Activated CD8-positive, alpha-beta T cell treated with anti-CD3 and anti-CD28 coated beads for 36 hours (primary cell): ENCODE measurements at places on chromosomes 6 and 20. TPM values are rescaled to one million over a fixed set of nuclear protein-coding genes. Genes with fewer than 3 reads are reported as not detected.
A peak's percentile ranks its signal among the peaks of the same experiment; 100 is the strongest.

GRCh38 chr20:64050261-64051032 lies 1.0 kb upstream of the SOX18 start:
- no peaks in the 10 kb centered on the region for H3K36me3 ChIP-seq
- no peak for DNase-seq
- H3K4me3 ChIP-seq: no peak overlapping the region
- peaks cover 51% of the 10 kb centered on the region for H3K27me3 ChIP-seq

- peak; percentile 57 for DNase-seq
- peaks cover 4% of the 10 kb centered on the region for H3K27me3 ChIP-seq
- H3K4me3 ChIP-seq: no peak overlapping the region
- no peaks in the 10 kb centered on the region for H3K36me3 ChIP-seq
- no peak overlapping the region for H3K27ac ChIP-seq
Observed at GRCh38 chr6:114108119-114109002, 137.4 kb upstream of the HDAC2 start.

Gene MATN4
- 1.2 TPM for total RNA-seq

Gene KCNS1
- total RNA-seq: 0.38 TPM

- H3K4me1 ChIP-seq: peaks cover 36% of the 10 kb centered on the region
- no peak overlapping the region for H3K27ac ChIP-seq
- no peak overlapping the region for H3K4me3 ChIP-seq
- DNase-seq: no peak
- H3K36me3 ChIP-seq: peaks cover 22% of the 10 kb centered on the region
Observed at GRCh38 chr6:8027965-8028651, 36.1 kb downstream of the BLOC1S5 start.

Gene LIME1
- total RNA-seq: 15.5 TPM

Gene FABP7
- not detected for total RNA-seq

Gene COL9A3
- not detected for total RNA-seq

- no peak overlapping the region for H3K27ac ChIP-seq
- H3K36me3 ChIP-seq: no peaks in the 10 kb centered on the region
- H3K4me3 ChIP-seq: no peak overlapping the region
- no peaks in the 10 kb centered on the region for H3K4me1 ChIP-seq
- H3K27me3 ChIP-seq: no peaks in the 10 kb centered on the region
- DNase-seq: no peak
Observed at GRCh38 chr6:83417880-83418663, 12.8 kb downstream of the ME1 start.

Gene TXNDC5
- total RNA-seq: 51.0 TPM

DNA sequence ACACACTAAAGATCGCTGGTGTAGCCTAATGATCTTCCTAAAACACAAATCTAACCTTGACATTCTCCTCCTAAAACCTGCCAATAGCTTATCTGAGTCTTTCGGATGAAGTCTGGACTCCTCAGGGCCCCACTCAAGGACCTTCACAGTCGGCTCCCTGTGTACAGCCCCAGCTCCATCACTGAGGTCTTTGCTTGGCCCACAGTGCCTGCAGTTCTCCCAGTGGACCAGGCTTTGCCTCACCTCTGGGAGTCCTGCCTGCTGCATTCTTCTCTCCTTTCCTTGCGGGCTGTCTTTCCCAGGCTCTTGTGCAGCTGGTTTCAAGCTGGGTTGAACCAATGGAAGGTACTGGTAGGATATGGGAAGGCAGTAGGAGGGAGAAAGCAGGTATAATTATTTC lies 122.6 kb upstream of the FERMT1 start:
- no peak overlapping the region for H3K27ac ChIP-seq
- no peak for DNase-seq
- H3K4me3 ChIP-seq: no peak overlapping the region
- H3K4me1 ChIP-seq: no peaks in the 10 kb centered on the region

DNA sequence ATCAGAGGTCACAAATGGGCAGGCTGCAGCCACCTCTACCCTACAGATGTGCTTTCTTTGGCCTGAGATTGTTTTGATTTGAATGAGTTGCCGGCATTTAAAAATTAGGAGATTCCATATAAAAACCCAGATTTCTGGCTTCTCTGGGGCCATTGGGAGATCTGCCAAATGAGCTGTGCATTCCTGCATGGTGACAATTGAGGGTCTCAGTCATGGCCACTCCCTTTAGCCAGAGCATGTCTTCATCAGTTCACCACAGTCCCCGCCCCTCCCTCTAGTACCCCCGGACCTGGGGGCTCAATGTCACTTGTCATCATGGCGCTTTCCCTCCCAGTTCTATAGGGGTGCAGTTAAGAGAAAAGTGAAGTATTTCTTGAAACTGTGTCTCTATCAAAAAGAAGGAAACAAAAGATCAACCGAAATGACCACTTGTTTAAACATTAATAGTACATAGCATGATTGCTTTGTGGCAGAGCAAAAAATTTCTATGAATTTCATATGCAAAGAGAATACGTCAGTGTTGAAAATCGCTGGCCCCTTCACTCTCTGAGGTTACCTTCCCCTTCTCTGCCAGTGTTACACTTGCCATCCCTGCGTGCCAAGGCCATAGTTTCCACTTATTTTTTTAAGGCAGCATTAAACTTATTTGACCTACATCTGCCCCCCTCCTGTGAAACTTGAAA lies 21.1 kb downstream of the EYA2 start:
- no peak overlapping the region for H3K4me3 ChIP-seq
- H3K36me3 ChIP-seq: no peaks in the 10 kb centered on the region
- no peak overlapping the region for H3K27ac ChIP-seq

GRCh38 chr20:58522666-58523065 lies 7.5 kb upstream of the APCDD1L start:
- H3K27me3 ChIP-seq: peaks cover 2% of the 10 kb centered on the region
- H3K27ac ChIP-seq: no peak overlapping the region
- no peaks in the 10 kb centered on the region for H3K36me3 ChIP-seq
- H3K4me3 ChIP-seq: no peak overlapping the region
- no peak for DNase-seq

GRCh38 chr6:36590237-36590636 lies 3.9 kb upstream of the SRSF3 start:
- H3K4me3 ChIP-seq: no peak overlapping the region
- H3K27ac ChIP-seq: no peak overlapping the region

DNA sequence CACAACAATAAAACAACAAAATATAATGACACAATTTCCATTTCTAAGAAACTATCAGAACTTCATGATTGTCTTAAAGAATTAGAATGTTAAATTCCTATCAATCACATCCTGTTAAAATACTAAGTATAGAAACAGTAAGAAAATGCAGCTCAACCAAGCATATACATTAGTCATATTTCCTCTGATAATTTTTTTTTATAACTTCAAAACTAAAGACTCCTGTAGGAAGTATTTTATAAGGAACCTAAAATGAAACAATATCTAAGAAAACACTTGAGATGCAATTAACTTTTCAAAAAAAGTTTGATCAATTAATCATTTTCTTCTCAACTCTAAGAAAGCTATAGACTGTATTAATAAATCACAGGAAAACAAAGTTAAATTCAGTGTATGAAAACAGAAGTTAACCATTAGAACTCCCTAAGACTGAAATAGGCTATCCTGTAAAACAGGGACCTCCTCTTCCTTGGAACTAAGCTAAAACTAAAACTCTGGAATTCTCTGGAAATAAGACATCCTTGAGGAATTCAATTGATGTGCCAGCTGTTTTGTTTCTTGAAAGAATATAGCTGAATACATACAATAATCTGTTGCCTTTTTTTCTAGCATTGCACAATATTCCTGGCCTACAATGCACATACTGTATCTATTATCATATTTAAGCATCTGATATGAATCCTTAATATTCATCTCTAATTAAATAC lies 19.8 kb downstream of the FKBP5 start:
- peak overlapping the region; percentile 68 for H3K4me3 ChIP-seq
- DNase-seq: no peak
- peaks cover 14% of the 10 kb centered on the region for H3K36me3 ChIP-seq
- H3K4me1 ChIP-seq: peaks cover 34% of the 10 kb centered on the region

DNA sequence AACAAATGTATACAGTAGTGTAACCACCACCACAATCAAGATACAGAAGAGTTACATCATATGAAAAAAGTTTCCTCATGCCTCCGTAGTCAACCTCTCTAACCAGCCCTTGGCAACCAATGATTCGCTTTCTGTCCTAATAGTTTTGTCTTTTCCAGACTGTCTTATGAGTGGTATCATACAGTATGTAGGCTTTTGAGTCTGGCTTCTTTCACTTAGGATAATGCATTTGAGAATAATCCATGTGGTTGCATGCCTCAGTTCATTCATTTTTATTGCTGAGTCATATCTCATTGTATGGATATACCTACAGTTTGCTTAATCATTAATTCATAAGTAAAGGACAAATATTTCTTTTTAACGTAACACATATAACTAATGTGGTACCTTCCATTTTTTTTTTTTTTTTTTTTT lies 86.4 kb upstream of the RIPOR2 start:
- H3K27ac ChIP-seq: no peak overlapping the region
- H3K36me3 ChIP-seq: no peaks in the 10 kb centered on the region
- no peaks in the 10 kb centered on the region for H3K27me3 ChIP-seq
- DNase-seq: no peak
- H3K4me1 ChIP-seq: peaks cover 48% of the 10 kb centered on the region

- H3K27ac ChIP-seq: no peak overlapping the region
- no peaks in the 10 kb centered on the region for H3K27me3 ChIP-seq
- H3K4me3 ChIP-seq: no peak overlapping the region
- no peak for DNase-seq
Observed at GRCh38 chr20:38418509-38419204, 16.5 kb downstream of the SNHG17 start.

Gene ANKRD6
- 4.9 TPM for total RNA-seq
